ENCODE measurements at places on chromosomes 12 and 14. TPM values are rescaled to one million over a fixed set of nuclear protein-coding genes. Genes with fewer than 3 reads are reported as not detected.
A peak's percentile ranks its signal among the peaks of the same experiment; 100 is the strongest.

Gene SLC17A8
- 0.60 TPM for polyA plus RNA-seq

Gene KLHL33
- polyA plus RNA-seq, result 0.23 TPM

Gene PRIMA1
- 1.8 TPM for polyA plus RNA-seq

Gene VRTN
- polyA plus RNA-seq, result not detected

Gene MAP3K9
- 1.6 TPM for polyA plus RNA-seq

Gene TAS2R43
- polyA plus RNA-seq, result not detected

Gene PARPBP
- 1.2 TPM for polyA plus RNA-seq

GRCh38 chr12:4203772-4204376 is 69.7 kb upstream of the CCND2 start:
- no peak for DNase-seq
- H3K27ac ChIP-seq, result no peak overlapping the region
- no peaks in the 10 kb centered on the region for H3K27me3 ChIP-seq
- no peaks in the 10 kb centered on the region for H3K4me1 ChIP-seq
- no peak overlapping the region for H3K4me3 ChIP-seq
- H3K36me3 ChIP-seq, result no peaks in the 10 kb centered on the region

GRCh38 chr14:23005451-23006187 is 4.3 kb downstream of the C14orf93 start:
- peaks cover 25% of the 10 kb centered on the region for H3K4me1 ChIP-seq
- H3K4me3 ChIP-seq, result no peak overlapping the region
- DNase-seq, result no peak

GRCh38 chr12:116700066-116700465 is 37.8 kb downstream of the SPRING1 start:
- DNase-seq, result no peak
- no peaks in the 10 kb centered on the region for H3K36me3 ChIP-seq
- no peak overlapping the region for H3K4me3 ChIP-seq

- H3K27me3 ChIP-seq, result no peaks in the 10 kb centered on the region
- peaks cover 3% of the 10 kb centered on the region for H3K36me3 ChIP-seq
- no peaks in the 10 kb centered on the region for H3K4me1 ChIP-seq
These were observed 52.3 kb downstream of the VEZT start for GRCh38 chr12:95269892-95270291.

DNA sequence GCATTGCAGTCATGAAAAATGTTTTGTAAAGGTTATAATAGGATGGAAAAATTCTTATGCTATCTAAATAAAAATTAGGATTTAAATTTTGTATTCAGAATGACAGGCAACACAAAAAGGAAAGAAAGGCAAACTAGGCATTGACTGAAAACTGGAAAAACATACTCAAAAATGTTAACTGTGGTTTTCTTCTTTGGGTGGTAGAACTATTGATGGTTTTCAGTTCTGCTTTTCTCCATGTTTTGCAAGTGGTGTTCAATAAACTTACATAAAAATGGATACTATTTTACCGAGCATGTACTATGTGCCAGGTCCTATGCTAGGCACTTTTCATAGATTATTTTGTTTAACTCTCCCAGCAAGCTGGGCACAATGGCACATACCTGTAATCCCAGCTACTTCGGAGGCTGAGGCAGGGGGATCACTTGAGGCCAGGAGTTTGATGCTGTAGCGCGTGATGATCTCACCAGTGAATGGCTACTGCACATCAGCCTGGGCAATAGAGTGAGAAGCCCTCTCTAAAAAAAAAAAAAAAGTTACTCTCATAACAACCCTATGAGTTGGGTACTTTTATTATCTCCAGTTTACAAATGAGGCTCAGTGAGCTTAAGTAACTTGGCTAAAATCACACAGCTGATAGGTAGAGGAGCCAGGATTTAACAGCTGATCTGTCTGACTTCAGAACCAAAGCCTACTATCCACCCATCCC is 26.3 kb upstream of the TCP11L2 start:
- H3K4me3 ChIP-seq, result no peak overlapping the region
- H3K4me1 ChIP-seq, result no peaks in the 10 kb centered on the region
- no peaks in the 10 kb centered on the region for H3K36me3 ChIP-seq
- no peak for DNase-seq
- no peak overlapping the region for H3K27ac ChIP-seq

- no peaks in the 10 kb centered on the region for H3K27me3 ChIP-seq
- H3K4me3 ChIP-seq, result no peak overlapping the region
- peaks cover 14% of the 10 kb centered on the region for H3K36me3 ChIP-seq
- no peaks in the 10 kb centered on the region for H3K4me1 ChIP-seq
- DNase-seq, result no peak
- no peak overlapping the region for H3K27ac ChIP-seq
These were observed 18.5 kb downstream of the TM7SF3 start for GRCh38 chr12:26995706-26996105.

- no peaks in the 10 kb centered on the region for H3K27me3 ChIP-seq
- H3K36me3 ChIP-seq, result no peaks in the 10 kb centered on the region
- H3K27ac ChIP-seq, result peak within 1 kb of the TSS; percentile 100
- H3K4me1 ChIP-seq, result no peaks in the 10 kb centered on the region
- peak; percentile 85 for DNase-seq
These were observed at the start of gene ZBTB42 for GRCh38 chr14:104800771-104801519. TSS of gene ZBTB42 (plus strand) at chr14:104801101. CDS start at chr14:104801198, 97 bp downstream.

DNA sequence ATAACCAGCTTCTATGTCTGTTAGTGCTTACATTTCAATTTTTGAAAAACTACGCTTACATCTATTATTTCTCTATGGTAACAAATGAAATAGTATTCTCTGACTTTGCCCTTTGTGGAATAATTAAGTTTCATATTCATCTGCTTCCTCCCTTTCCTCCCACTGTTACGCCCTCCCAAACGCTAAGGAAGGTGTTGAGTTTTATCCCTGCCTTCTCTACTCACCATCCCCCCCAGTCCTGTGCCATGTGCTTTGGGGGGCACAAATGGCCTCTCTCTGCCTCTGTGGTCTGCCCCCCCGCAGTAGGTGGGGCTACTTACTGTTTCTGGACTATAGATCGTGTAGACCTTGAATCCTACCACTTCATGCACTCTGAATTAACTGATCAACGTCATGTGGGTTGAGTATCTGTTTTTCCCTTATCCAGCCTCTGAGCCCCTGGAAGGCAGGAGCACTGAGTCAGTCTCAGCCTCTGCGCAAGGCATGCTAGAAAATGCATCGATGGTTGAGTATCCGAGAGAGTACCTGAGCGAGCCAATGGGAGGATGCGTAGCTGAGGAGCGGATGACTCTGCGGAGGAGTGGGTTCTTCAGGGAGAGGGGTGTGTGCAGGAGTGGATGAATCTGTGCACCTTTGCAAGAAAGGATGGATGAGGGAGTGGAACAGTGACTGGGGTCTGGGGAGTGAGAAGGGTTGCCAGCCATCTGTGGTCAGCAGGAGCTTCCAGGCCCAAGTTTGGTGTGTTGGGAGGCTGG is 114.5 kb upstream of the RTL1 start:
- H3K27ac ChIP-seq, result no peak overlapping the region
- no peak overlapping the region for H3K4me3 ChIP-seq
- H3K4me1 ChIP-seq, result no peaks in the 10 kb centered on the region
- no peaks in the 10 kb centered on the region for H3K36me3 ChIP-seq
- DNase-seq, result peak; percentile 41

DNA sequence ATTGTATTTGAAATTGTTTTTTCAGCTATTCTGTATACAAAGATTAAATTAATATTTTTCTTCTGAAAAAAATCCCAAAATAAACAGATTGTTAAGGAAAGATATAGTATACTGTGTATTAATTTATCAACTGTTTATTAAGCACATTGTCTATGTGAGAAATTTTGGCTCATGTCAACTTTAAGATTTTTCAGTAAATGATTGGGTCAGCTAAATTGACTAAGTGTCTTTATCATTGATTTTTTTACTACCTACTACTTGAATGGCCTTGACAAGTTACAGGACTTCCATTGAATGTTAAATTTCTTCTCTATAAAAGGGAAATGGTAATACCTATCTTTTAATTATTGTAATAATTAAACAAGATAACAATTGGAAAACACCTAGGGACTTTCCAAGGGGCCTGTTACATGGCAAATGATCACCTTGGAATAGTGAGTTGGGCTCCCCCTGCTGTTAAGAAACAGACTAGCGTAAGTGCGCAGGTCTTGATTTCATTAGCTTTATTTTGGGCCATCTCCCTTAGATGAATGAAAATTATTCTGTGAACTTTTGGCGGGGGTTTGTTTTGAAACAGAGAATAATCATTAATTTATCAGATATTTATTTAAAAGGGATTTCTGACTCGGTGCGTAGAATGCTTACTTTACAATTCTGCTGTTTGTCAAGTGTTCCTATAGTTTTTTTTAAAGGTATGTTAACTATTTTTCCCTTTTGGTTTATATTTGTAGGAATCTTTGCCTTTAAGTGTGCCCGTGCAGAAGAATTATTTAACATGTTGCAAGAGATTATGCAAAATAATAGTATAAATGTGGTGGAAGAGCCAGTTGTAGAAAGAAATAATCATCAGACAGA is 14.5 kb upstream of the CCT2 start:
- H3K27me3 ChIP-seq, result no peaks in the 10 kb centered on the region
- no peak overlapping the region for H3K27ac ChIP-seq
- no peak overlapping the region for H3K4me3 ChIP-seq
- H3K36me3 ChIP-seq, result no peaks in the 10 kb centered on the region
- peak; percentile 68 for DNase-seq

DNA sequence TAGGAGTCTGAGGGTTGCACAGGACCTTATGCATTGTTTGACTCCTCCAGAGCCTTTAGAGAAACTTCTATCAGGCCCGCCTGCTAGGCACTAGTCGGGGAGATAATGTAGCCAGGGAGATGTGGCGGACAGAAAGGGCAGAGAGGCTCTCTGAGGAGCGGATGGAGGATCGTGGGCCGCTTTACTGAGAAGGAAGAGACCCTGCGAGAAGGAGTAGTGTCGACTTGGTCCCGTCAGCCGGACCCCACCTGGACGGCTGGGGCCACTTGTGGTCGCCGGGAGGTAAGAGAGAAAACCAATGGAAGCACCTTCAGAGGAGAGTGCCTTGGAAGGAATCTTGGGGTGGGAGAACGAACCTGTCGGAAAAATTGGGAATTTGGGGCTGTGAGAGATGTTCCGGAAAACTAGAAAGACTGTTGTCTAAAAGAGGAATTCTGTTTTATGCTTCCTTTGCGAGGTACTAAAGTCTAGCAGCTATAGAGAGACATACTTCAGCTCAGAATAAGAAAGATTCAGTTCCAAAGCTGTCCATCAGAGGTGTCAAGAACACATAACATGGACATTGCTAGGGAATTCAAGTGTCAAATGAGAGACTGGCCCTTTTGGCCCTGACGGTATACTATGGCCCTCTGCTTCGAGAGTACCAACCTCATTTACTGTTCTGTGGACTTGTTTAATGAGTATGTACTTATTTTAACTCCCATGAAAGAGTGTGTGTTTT is 660 bp upstream of the MCRS1 start:
- DNase-seq, result no peak
- peaks cover 47% of the 10 kb centered on the region for H3K4me1 ChIP-seq
- no peaks in the 10 kb centered on the region for H3K27me3 ChIP-seq
- H3K4me3 ChIP-seq, result peak overlapping the region; percentile 69
- H3K36me3 ChIP-seq, result peaks cover 28% of the 10 kb centered on the region

GRCh38 chr12:129534966-129535750 is 368.7 kb downstream of the TMEM132D start:
- DNase-seq, result no peak
- H3K27me3 ChIP-seq, result no peaks in the 10 kb centered on the region
- no peaks in the 10 kb centered on the region for H3K4me1 ChIP-seq
- no peaks in the 10 kb centered on the region for H3K36me3 ChIP-seq
- H3K27ac ChIP-seq, result no peak overlapping the region
- H3K4me3 ChIP-seq, result no peak overlapping the region

- peaks cover 3% of the 10 kb centered on the region for H3K4me1 ChIP-seq
- H3K27ac ChIP-seq, result no peak overlapping the region
- H3K36me3 ChIP-seq, result no peaks in the 10 kb centered on the region
- H3K4me3 ChIP-seq, result no peak overlapping the region
- DNase-seq, result no peak
- H3K27me3 ChIP-seq, result no peaks in the 10 kb centered on the region
These were observed 9.6 kb upstream of the SSPN start for GRCh38 chr12:26185532-26186320.

- no peak overlapping the region for H3K4me3 ChIP-seq
- no peak overlapping the region for H3K27ac ChIP-seq
- no peaks in the 10 kb centered on the region for H3K27me3 ChIP-seq
- no peaks in the 10 kb centered on the region for H3K4me1 ChIP-seq
- DNase-seq, result no peak
- H3K36me3 ChIP-seq, result no peaks in the 10 kb centered on the region
These were observed 48.4 kb downstream of the GALNT4 start for GRCh38 chr12:89476232-89476631.

DNA sequence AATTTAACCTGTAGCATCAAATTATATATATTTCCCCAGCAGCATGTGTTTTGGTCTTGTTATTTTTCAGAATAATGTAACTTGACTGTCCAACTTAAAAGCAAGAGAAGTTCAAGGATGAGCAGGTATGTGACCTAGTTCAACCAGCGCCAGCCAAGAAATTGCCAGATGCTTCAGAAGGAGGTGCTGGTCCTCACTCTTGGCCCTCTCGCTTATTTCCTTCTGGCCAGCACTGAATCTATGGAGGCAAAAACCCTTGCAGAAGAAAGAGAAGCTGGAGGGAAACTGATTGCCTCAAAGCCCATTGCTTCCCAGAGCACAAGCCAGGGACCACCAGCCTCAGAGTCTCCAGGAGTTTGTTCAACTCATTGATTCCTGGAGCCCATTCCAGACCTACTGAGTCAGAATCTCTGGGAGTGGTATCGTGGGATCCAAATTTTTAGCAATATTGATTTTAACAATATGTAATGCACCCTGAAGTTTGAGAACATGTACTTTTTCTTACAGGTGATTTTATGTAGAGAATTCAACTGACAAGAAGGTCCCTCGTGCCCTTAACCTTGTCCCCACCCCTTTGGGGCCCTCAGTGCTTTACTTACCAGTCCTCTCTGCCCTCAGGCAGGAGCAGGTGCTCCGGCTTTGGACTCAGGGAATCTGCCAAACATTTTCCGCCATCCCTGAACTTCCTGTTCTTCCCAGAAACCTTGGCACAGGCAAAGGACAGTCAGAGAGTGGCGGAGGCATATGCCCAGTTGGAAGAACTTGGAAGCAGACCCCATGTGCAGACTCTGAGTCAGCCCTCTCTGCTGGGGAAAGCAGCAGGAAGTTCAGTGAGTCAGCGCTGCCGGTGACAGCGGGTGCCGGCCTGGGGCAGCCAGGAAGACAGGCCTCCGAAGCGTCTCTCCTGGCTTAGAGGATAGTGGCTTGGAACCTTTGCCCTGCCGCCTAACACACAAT is 10.4 kb downstream of the BEST3 start:
- no peaks in the 10 kb centered on the region for H3K27me3 ChIP-seq
- H3K36me3 ChIP-seq, result no peaks in the 10 kb centered on the region
- no peak overlapping the region for H3K4me3 ChIP-seq
- no peak for DNase-seq
- H3K4me1 ChIP-seq, result no peaks in the 10 kb centered on the region
- H3K27ac ChIP-seq, result no peak overlapping the region

DNA sequence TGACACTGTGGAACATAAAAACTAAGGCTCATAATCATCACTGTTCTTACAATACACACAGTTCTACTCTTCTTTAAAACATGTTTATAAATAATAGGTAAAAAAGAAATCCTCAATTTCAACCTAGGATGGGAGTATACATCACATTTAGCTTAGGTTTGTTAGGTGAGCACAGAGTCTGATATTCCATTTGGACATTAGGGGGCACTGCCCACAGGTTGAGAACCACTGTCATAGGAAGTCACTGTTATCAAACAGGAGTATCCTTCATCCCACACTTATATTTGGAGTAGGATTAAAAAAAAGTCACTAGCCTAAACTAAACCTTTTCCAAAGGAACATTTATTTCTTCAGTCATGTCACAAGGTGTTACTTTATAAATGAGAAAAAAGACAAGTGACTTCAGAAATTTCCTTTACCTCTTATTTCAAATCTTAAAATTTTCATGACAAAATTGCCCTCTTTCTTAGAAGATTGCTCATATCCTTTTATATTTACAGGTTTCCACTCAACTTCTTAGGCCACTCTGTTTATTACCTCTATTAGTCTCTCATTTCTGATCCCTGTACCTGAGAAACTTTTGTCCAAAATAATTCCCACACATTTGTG is 240.6 kb downstream of the CPNE8 start:
- H3K27me3 ChIP-seq, result no peaks in the 10 kb centered on the region
- no peak overlapping the region for H3K27ac ChIP-seq
- no peak for DNase-seq
- no peaks in the 10 kb centered on the region for H3K4me1 ChIP-seq
- no peaks in the 10 kb centered on the region for H3K36me3 ChIP-seq
